HCT116 (cell line): ENCODE measurements at places on chromosomes 13 and 19. TPM values are rescaled to one million over a fixed set of nuclear protein-coding genes. Genes with fewer than 3 reads are reported as not detected.

GRCh38 chr13:72726726-72727416 lies 558 bp downstream of the MZT1 start:
- peaks cover 8% of the 10 kb centered on the region for H3K4me1 ChIP-seq
- peaks cover 20% of the 10 kb centered on the region; the same call in 1 of the 2 replicates for H3K36me3 ChIP-seq
- peak overlapping the region; percentile 82 for H3K27ac ChIP-seq
- peak overlapping the region; percentile 63 for H3K4me3 ChIP-seq
- DNase-seq = peak; percentile 2
- no peaks in the 10 kb centered on the region for H3K27me3 ChIP-seq

DNA sequence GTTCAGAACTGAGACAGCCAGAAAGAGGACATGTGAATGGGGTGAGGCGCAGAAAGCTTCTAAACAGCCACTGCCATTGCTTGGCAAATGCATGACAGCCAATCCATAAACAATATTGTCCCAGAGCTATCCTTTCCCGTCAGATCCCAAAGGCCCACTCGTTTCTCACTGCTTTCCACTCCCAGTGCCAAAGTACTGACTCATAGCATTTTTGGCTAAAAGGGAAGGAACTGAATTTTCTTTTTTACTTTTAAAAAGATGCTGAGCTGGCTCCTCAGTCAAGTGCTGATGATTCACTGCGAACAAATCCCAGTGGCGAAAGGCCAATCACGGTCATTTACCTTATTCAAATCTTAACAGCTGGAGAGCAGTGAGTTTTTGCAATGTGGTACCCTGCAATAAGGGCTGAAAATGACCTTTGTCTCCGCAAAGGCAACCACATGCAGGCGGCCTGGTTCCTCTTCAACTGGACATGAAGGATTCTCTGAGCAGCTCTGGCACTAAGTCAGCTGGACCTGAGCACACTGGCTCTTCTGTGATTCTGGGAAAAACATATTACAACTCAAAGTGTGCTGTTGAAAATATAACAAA lies 151.7 kb downstream of the DCLK1 start:
- no peak overlapping the region for H3K4me3 ChIP-seq
- no peaks in the 10 kb centered on the region for H3K36me3 ChIP-seq
- no peak for DNase-seq
- no peaks in the 10 kb centered on the region for H3K27me3 ChIP-seq
- H3K27ac ChIP-seq = no peak overlapping the region
- H3K4me1 ChIP-seq = no peaks in the 10 kb centered on the region

Gene ZNF492
- total RNA-seq = not detected

GRCh38 chr13:30718661-30719524 lies 16.4 kb upstream of the ALOX5AP start:
- no peaks in the 10 kb centered on the region for H3K36me3 ChIP-seq
- H3K4me1 ChIP-seq = no peaks in the 10 kb centered on the region
- no peak overlapping the region for H3K4me3 ChIP-seq
- peak; percentile 16 for DNase-seq
- no peak overlapping the region for H3K27ac ChIP-seq

- H3K4me3 ChIP-seq = no peak overlapping the region
- no peak for DNase-seq
- H3K4me1 ChIP-seq = peaks cover 12% of the 10 kb centered on the region
- H3K36me3 ChIP-seq = no peaks in the 10 kb centered on the region
- H3K27ac ChIP-seq = no peak overlapping the region
These were observed 5.2 kb downstream of the GRTP1 start for GRCh38 chr13:113358653-113359190.

- no peak overlapping the region for H3K4me3 ChIP-seq
- no peaks in the 10 kb centered on the region for H3K36me3 ChIP-seq
- H3K27me3 ChIP-seq = no peaks in the 10 kb centered on the region
- H3K27ac ChIP-seq = no peak overlapping the region
These were observed 54.6 kb downstream of the SPATA13 start for GRCh38 chr13:24215126-24215525.

Gene DCUN1D2
- total RNA-seq = 25.4 TPM

DNA sequence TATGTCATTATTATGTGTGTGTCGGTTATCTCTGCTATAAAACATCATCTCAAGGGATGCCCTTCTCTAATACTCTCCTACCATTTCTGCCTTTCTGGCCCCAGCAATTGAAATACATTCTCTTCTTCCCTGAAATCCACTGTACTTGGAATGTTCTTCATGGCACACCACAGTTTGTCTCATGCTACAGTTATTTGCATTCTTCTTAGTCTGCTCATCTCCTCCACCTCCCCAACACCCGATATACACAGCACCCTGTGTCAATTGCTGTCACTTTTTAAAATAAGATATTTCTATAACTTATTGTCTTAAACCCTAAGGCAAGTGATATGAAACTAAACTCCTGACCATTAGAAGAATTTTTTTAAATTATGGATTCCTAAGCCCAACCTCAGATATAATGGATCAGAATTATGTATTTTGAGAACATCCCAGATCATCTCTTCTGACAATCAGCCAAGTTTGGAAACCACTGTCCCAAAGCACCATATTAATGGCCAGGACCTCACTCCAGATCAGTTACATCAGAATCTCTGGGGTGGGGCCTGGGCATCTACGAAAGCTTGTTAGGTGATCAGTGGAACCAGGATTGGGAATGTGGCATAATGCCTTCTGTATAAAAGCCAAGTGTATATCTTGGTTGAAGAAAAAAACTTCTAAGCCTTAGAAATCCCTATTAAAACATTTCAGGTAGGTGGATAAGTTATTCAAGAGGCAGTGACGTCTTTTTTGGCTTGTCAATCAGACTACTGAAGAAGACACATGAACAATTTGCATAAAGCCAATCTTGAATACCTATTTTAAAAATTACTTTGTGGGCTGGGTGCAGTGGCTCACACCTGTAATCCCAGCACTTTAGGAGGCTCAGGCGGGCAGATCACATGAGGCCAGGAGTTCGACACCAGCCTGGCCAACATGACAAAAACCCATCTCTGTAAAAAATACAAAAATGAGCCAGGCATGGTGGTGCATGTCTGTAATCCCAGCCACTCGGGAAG lies 30.0 kb upstream of the KBTBD7 start:
- no peaks in the 10 kb centered on the region for H3K36me3 ChIP-seq
- DNase-seq = no peak
- no peak overlapping the region for H3K27ac ChIP-seq
- no peaks in the 10 kb centered on the region; the same call in 1 of the 2 replicates for H3K4me1 ChIP-seq
- H3K4me3 ChIP-seq = no peak overlapping the region
- no peaks in the 10 kb centered on the region for H3K27me3 ChIP-seq

GRCh38 chr19:55451965-55452748 lies 9.1 kb upstream of the SHISA7 start:
- no peak overlapping the region for H3K27ac ChIP-seq
- H3K4me3 ChIP-seq = no peak overlapping the region
- DNase-seq = no peak

GRCh38 chr19:14654786-14655560 lies 19.7 kb downstream of the ADGRE3 start:
- no peak overlapping the region for H3K27ac ChIP-seq
- no peaks in the 10 kb centered on the region for H3K4me1 ChIP-seq
- H3K27me3 ChIP-seq = peaks cover 4% of the 10 kb centered on the region; the same call in 1 of the 2 replicates
- no peaks in the 10 kb centered on the region for H3K36me3 ChIP-seq
- no peak overlapping the region for H3K4me3 ChIP-seq

DNA sequence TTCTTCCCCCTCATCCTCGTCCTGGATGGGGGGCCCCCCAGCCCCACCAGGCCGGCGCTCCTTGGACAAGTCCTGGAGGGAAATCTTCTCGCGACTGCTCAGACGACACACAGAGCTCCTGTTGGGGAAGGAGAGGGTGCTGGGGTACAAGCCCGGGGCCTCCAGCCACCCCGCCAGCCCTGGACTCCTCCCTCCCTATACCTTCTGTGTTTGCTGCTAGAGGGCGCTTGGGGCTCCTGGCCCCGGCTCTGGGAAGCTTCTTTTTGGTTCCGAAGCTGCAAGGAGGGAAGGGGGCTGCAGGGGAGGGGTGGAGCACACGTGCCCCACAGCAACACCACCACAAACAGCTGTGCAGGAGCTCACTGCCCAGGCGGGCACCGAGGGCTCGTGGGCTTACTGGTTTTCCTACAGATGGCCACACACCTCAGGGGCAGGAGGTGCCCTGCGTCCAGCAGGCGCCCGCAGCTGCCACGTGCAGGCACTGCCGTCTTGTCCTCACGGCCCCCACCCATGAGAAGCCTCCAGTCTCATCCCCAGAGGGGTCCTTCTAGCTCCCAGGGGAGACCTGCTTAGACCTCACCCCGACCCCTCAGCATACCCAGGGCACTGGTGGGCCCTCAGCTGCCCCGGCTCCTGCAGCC lies 20.5 kb downstream of the EPS8L1 start:
- no peaks in the 10 kb centered on the region for H3K4me1 ChIP-seq
- H3K27ac ChIP-seq = no peak overlapping the region
- no peak for DNase-seq

Gene SPPL2B
- total RNA-seq = 83.1 TPM

Gene C1QTNF9B
- not detected for total RNA-seq

DNA sequence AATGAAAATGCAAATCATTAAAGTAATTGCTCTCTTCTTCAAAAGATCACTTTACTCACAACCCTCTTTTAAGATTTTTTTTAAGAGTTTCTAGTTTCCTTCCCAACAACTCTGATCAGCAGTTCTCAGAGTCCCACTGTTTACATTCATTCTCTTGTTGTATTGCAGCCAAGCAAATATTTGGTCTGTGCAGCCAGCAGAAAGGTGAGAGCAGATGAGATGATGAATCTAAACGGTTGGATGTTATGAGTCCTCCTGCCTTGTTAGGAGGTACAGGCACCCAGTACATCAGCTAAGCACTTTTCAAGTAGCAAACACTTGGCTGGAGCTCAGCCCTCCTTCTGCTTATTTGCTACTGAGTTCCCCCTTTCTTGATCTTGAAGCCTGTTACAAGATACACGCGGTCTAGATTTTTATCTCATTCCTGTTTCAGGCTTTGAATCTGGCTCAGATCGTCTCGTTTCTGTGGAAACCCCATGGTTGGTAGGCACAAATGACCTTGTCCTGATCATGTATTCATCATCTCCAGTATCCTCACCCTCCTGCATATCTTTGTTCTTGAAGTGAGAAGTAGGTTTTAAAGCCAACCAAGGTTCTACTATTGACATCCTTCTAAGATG lies 300.7 kb downstream of the DCT start:
- H3K27ac ChIP-seq = no peak overlapping the region
- no peak overlapping the region for H3K4me3 ChIP-seq
- no peaks in the 10 kb centered on the region for H3K36me3 ChIP-seq

GRCh38 chr19:39506944-39507714 lies 7.8 kb upstream of the SELENOV start:
- H3K36me3 ChIP-seq = no peaks in the 10 kb centered on the region
- no peak overlapping the region for H3K27ac ChIP-seq
- no peak overlapping the region for H3K4me3 ChIP-seq
- no peaks in the 10 kb centered on the region for H3K4me1 ChIP-seq

- H3K27ac ChIP-seq = peak overlapping the region; percentile 99
- peak overlapping the region; percentile 99 for H3K4me3 ChIP-seq
- DNase-seq = no peak
- no peaks in the 10 kb centered on the region for H3K27me3 ChIP-seq
These were observed 1.0 kb downstream of the PRMT1 start for GRCh38 chr19:49677901-49678674.

GRCh38 chr13:101332583-101332982 lies 83.7 kb downstream of the NALCN start:
- no peaks in the 10 kb centered on the region for H3K27me3 ChIP-seq
- no peak for DNase-seq
- no peaks in the 10 kb centered on the region for H3K4me1 ChIP-seq

Gene CGB5
- not detected for total RNA-seq

DNA sequence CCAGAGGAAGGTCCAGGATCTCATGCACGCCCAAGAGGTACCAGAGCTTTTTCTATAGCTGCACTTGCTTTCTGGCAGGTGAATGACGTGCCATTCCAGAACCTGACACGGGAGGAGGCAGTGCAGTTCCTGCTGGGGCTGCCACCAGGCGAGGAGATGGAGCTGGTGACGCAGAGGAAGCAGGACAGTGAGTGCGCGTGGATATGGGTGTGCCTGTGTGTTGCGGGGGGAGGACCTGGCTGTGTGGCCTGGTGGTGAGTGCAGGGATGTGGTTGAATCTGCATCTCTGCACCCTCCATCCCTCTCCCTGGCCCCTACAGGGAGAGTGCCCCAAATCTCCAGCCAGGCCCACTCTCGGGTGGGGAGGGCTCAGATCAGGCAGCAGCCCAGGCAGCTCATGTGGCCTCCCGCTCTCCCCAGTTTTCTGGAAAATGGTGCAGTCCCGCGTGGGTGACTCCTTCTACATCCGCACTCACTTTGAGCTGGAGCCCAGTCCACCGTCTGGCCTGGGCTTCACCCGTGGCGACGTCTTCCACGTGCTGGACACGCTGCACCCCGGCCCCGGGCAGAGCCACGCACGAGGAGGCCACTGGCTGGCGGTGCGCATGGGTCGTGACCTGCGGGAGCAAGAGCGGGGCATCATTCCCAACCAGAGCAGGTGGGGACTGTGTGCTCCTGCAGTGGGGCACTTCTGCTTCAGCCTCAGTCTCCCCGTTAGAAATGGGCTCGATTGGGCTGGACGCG lies 22.8 kb downstream of the APBA3 start:
- H3K27ac ChIP-seq = no peak overlapping the region
- H3K4me3 ChIP-seq = no peak overlapping the region
- H3K4me1 ChIP-seq = no peaks in the 10 kb centered on the region
- no peaks in the 10 kb centered on the region for H3K36me3 ChIP-seq
- no peak for DNase-seq

Gene TMEM221
- 3.4 TPM for total RNA-seq

Gene SMIM44
- not detected for total RNA-seq

DNA sequence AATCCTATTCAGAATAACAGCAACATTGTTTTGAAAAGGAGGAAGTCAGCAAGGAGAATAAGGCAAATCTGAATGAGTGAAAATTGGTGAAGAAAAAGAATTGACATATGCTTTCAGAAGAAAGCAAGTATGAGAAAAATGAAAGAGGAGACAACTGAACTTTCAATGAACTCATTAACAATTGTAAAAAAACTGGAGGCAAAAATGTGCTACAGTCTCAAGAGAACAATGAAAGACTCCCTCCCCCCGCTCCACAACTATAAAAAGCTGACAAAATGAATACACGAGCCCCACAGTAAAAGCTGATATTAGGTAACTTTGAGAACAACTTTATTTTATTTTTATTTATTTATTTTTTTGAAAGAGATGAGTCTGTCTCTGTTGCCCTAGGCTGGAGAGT lies 373.1 kb downstream of the DIAPH3 start:
- H3K4me1 ChIP-seq = no peaks in the 10 kb centered on the region
- H3K4me3 ChIP-seq = no peak overlapping the region
- no peak overlapping the region for H3K27ac ChIP-seq
- H3K36me3 ChIP-seq = no peaks in the 10 kb centered on the region

Gene MISP3
- 5.2 TPM for total RNA-seq

DNA sequence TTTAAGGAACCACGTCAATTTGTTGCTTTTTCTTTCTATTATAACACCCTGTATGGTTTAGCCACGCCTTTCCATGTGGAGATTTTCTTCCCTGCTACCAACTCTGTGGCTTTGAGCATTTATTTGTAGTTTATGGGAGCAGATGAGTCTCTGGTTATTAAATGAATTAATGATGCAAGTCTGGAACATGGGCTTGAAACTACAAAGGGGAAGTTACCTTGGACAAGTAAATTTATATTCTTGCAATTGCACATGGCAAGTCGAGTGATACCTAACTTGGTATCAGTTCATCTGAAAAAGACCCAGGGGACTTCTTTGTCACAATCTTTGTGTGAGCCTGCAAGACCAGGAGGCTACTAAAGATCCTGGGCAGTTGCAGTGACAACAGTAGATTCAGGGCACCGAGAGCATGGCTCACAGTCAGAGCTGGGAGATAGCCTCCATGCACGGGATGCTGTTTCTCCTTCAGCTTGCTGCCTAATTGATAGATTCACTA lies 24.4 kb downstream of the B3GLCT start:
- no peaks in the 10 kb centered on the region for H3K4me1 ChIP-seq
- DNase-seq = no peak
- H3K27me3 ChIP-seq = no peaks in the 10 kb centered on the region

GRCh38 chr13:34886987-34887386 lies 55.1 kb upstream of the NBEA start:
- H3K36me3 ChIP-seq = no peaks in the 10 kb centered on the region
- no peak for DNase-seq
- no peaks in the 10 kb centered on the region for H3K27me3 ChIP-seq
- no peak overlapping the region for H3K4me3 ChIP-seq
- no peaks in the 10 kb centered on the region for H3K4me1 ChIP-seq
